Naive thymus-derived CD8-positive, alpha-beta T cell (primary cell): ENCODE measurements at places on chromosomes 16 and 17.
A peak's percentile ranks its signal among the peaks of the same experiment; 100 is the strongest.

GRCh38 chr17:34156741-34157589 is 98.1 kb upstream of the CCL2 start:
- no peak for DNase-seq

DNA sequence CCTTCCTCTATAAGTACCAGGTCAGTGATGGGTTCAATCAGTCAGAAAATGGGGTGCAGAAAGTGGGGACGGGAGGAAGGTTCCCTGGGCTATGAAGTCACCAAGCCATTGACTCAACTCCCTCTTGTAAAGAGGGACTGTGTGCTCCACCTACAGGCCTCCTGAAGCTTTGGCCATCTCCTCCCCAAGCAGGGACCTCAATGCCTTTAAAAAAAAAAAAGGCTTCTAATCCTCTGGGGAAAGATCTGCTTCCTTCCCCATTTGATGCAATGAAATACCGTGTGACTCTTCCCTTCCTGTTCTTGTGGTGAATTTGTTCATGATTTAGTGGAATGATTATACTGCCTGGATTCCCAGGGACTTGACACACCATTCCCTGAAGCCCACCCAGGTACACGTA is 30.8 kb downstream of the VWA3A start:
- no peak for DNase-seq

DNA sequence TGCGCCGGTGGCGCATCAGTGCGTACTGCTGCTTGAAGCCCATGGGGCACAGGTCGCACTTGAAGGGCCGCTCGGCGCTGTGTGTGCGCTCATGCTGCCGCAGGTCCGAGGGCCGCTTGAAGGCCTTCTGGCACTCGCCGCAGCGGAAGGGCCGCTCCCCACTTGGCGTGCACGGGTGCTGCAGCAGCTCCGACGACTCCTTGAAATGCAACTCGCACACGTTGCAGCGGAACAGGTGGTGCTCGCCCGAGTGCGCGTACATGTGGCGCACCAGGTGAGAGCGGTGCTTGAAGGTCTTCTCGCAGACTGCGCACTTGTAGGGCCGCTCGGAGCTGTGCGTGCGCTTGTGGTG is 3.3 kb downstream of the ZNF319 start:
- DNase-seq, result no peak

GRCh38 chr16:85286066-85286831 is 174.0 kb upstream of the CIBAR2 start:
- no peak for DNase-seq

- DNase-seq, result peak; percentile 75
These were observed 1.7 kb downstream of the SPHK1 start for GRCh38 chr17:76385892-76386786.

DNA sequence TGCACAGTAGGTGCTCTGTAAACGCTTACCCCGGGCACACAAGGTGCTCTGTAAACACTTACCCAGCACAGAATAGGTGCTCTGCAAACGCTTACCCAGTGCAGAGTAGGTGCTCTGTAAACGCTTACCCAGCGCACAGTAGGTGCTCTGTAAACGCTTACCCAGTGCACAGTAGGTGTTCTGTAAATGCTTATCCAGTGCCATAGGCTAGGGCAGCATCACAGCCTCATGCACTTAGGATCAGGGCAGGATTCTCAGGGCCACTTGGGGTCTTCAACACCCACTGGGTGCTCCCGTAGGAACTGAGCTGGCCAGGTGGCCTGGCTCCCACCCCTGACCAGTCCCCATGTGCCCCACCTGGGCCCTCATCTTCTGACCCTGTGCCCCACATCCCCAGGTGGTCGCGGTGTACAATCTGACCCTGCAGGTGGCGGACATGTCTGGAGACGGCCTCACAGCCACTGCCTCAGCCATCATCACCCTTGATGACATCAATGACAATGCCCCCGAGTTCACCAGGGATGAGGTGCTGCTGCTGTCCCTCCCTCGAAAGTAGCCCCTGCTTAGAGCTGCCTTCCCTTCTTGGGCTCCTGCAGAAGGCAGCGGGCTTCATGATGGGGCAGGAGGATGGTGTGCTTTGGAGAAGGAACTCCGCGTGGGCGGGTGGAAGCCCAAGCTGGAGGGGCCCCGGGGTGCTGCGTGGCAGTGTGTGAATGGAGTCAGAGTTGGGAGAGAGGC is 13.1 kb downstream of the SLC22A31 start:
- DNase-seq, result peak; percentile 35

GRCh38 chr17:82334622-82335394 is 1.2 kb upstream of the SECTM1 start:
- DNase-seq, result no peak

DNA sequence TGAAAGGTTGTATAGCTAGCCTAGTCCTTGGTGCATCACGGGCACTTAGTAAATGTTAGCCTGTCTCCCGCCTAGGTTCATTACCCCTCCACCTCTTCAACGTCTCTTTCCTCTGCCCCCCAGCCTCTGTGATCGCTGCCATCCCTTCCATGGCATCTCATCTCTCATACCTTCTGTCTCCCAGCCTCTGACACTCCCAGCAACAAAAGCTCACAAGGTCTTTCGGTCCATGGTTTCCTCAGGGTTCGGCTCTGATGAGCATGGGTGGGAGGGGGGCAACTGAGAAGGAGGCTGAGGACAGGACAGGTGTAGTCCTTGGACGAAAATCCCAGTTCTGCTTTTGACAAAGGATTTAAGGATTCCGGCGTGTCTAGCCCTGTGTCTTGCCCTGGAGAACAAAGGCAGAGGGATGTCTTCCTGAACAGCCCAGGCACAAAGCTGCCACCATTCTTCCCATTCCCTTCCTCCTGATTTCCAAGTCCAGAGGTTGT is 16.7 kb downstream of the CCR7 start:
- no peak for DNase-seq

- no peak for DNase-seq
These were observed 38.0 kb downstream of the CUEDC1 start for GRCh38 chr17:57916925-57917858.

DNA sequence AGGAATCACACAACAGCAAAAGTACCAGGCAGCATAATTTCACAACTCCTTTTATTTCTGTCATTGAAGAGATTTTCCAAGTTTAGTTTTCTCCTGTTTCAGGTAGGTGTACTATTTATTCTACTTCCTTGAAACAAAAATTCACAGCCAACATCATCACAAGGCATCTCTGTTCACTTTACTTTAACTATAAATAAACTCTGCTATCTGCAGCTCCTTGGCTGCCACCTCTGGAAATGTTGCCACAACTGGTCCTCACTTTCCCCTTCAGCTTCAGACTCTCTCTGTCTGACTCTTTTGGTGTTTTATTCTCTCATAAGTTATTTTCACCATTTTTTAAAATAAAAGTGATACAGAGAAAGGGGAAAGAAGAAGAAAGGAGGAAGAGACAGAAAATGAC is 27.9 kb upstream of the KIF2B start:
- DNase-seq, result no peak

GRCh38 chr17:57068222-57068658 is 16.8 kb upstream of the AKAP1 start:
- no peak for DNase-seq

DNA sequence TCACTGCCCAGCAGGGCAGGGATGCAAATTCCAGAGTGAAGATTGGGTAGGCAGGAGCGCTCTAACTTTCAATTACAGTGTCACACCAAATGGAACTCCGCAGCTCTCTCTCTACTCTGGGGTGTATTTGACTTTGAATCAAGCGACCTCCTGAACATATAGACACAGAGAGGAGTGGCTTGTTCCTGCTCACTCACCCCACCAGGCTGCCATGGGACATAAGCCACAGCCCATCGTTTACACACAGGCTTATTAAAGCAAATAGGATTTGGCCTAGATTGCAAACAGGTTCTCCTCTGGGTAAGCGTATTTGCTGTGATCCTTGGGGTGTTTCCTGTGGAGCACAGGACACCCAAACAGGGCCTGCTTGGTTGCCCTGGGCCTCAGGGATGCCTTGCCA is 281.6 kb upstream of the CCL2 start:
- DNase-seq, result no peak

DNA sequence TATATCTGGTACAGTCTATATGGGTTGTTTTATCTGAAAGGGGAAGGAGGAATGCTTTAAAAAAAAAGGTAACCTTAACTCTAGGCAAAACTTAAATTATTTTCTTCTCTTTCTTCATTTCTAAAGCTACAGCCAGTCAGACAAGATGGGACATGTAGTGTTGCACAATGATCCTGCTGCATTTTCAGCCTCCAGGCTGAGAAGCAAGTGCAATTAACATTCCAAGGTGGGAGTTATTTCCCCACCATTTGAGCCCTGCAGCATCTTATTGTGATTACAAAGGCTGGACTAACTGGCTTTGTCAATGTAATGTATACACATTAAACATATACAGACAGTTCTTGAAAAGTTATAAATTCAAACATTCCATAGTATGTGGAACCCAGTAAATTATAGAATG is 22.6 kb upstream of the NF1 start:
- no peak for DNase-seq

GRCh38 chr17:33484559-33484958 is 191.5 kb upstream of the ASIC2 start:
- DNase-seq, result no peak

- no peak for DNase-seq
These were observed 34.9 kb downstream of the CD300LF start for GRCh38 chr17:74677558-74678466.

GRCh38 chr17:68399638-68400403 is 57.5 kb downstream of the WIPI1 start:
- no peak for DNase-seq

DNA sequence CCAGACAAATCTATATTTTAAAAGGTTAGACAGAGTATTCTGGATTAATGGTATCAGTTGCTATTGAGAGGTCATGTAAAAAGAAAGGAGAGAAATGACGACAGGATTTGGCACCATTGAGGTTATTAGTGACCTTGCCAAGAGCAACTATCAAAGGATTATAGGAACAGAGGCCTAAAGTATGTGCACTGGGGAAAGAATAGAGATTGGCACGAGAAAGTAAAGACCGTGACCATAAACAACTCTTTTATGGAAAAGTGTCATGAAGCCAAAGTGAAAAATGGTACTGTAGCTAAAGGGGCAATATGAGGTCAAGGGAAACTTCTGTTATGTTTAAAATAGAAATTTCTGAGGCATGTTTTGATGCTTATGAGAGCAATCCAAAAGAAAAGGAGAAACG is 115.2 kb upstream of the KIF2B start:
- no peak for DNase-seq

DNA sequence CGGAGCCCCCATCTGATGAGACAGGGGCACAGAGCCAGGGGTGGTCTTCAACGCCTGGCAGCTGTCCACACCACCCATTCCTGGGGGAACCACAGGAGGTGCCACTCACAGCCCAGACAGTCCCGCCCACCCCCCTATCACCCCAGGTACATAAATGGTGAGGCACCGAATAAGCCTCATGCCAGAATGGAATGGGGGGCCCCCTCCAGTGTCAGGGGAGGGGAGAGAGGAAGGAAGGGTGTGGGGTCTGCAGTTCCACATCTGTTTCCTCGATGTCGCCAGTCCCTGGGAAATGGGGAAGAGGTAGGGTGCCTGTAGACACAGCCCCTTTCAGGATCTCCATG is 1.7 kb downstream of the TMC6 start:
- DNase-seq, result no peak

DNA sequence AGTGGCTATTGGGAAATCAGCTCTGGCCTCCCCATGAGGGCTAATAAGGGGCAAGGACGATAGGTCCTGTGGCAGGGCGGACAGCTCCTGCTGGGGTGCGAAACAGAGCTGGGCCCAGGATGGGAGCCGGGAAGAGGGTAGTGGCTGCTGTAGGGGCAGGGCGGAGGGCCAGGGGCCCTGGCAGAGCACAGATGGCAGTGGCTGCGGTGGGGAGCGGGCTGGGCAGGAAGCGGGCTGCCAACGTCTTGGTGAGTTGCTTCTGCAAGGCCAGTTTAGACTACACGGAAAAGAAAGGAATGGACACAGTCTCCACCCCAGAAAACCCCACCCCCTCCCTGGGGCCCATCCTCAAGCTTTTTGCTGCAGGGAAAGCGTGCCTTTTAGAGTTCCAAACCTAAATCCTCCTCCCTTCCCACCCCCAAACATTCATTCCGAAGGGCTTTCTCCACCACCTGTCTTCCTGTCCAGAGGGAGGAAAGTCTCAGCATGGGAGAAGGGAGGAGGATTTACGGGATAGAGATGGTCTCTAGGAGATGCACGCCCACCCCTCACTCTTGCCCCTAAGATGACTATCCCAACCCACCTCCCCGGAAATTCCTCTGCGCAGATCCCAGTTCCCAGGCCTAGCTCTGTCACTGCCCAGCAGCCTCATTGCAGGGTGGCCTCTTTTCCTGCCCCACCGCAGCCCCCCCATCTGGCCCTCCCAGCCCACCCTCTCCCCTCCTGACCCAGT is 7.1 kb downstream of the NKIRAS2 start:
- no peak for DNase-seq

- DNase-seq, result no peak
These were observed 101.9 kb downstream of the LITAF start for GRCh38 chr16:11484691-11485258.

- DNase-seq, result peak; percentile 58
These were observed at the start of gene ACSF3 for GRCh38 chr16:89093602-89094251. Gene ACSF3 (plus strand): TSS chr16:89093852. CDS start chr16:89100682, 6,830 bp downstream.

DNA sequence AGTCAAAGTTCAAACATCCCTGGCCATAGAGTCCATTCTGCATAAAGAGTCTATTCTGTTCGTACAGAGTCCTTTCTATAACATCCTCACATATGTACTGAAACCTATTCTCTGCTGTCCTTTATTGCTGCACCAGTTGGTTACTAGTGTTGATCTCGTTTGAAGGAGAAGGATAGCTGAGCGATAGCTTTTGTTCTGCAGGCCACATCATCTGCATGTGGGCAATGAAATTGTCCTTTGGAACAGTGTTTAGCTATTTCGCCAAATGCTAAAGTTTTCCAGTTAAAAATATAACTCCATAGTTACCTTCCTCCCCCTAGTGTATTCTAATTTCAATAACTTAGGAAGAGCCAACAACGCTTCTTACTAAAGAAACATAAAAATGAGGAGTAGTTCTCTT is 6.0 kb downstream of the RHOT1 start:
- no peak for DNase-seq

GRCh38 chr17:36947922-36948716 is 635 bp upstream of the AATF start:
- no peak for DNase-seq

GRCh38 chr17:1095853-1096173 is 84.0 kb downstream of the ABR start:
- no peak for DNase-seq

- no peak for DNase-seq
These were observed 33.6 kb downstream of the FOXL1 start for GRCh38 chr16:86611941-86612340.

DNA sequence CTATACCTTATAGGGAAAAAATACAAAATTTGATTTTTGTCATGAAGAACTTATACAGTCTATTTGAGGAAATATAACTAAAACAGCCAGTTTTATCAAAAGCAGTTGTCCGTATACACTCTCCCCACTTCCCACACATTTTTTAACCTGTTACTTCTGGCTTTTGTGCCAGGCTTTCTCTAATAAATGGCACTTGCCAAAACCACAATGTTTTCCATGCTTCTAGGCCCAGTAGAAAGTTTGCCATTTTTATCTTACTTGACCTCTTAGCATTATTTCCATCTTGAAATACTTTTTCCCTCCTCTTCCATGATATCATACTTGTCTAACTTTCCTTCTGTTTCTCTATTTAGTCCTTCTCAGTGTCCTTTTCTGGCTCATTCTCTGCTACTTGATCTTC is 38.8 kb downstream of the EFCAB5 start:
- DNase-seq, result no peak
